Stimulated activated CD8-positive, alpha-beta memory T cell treated with anti-CD3 and anti-CD28 coated beads, Interleukin-7, amount 100 ng/mL, for 48 hours (primary cell): ENCODE measurements at places on chromosomes 6 and 20.

GRCh38 chr6:111686249-111686931 lies 80.7 kb upstream of the TRAF3IP2 start:
- no peak for DNase-seq

DNA sequence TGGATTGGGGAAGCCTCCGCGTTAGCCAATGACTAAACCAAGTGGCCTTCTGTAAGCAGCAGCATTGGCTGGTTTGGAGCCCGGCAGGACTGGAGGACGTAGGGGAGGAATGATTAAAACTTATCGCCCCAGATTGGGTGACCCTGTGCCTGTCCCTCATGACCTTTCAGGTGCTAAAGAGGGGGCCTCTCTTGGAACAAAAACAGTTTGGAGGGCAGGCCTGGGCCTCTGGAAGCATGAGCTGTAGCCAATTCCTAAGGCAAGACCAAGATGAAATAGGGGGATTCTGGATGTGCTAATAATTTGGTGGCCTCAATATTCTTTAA lies 1.4 kb downstream of the GMPR start:
- no peak for DNase-seq

- no peak for DNase-seq
Observed at GRCh38 chr6:11621119-11621518, 83.6 kb downstream of the TMEM170B start.

- no peak for DNase-seq
Observed at GRCh38 chr6:52299653-52300052, 15.1 kb upstream of the MCM3 start.

DNA sequence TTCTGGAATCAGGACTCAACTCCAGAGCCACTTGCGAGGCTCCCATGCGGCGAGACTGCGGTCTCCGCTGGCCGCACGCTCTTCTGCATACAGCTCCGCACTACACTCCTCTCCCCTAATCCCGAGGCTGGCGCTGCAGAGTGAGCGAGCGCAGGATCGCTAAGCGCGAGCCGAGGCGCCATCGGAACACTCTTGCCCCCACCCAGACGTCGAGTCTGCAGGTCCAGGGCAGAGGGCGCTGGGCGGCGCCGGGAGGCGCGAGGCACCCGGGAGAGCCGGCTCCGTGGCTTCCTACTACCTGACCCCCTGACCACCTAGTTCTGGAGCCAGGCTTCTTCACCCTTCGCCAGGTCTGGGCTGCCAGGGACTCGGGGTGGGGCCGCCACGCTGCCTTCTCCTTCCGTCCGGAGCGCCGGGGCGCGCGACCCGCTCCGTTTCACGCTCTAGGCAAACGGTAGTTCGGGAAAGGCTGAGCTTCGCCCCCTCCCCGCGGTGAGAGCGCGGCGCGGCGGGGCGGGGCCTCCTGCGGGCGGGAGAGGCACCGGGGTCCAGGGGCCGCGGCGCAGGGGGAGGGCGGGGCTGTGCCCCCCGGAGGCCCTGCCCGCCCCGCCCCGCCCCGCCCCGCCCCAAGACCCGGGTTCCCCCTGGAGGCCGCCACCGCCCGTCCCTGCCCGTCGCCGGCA lies 5.4 kb upstream of the TUBB2A start:
- DNase-seq, result no peak

DNA sequence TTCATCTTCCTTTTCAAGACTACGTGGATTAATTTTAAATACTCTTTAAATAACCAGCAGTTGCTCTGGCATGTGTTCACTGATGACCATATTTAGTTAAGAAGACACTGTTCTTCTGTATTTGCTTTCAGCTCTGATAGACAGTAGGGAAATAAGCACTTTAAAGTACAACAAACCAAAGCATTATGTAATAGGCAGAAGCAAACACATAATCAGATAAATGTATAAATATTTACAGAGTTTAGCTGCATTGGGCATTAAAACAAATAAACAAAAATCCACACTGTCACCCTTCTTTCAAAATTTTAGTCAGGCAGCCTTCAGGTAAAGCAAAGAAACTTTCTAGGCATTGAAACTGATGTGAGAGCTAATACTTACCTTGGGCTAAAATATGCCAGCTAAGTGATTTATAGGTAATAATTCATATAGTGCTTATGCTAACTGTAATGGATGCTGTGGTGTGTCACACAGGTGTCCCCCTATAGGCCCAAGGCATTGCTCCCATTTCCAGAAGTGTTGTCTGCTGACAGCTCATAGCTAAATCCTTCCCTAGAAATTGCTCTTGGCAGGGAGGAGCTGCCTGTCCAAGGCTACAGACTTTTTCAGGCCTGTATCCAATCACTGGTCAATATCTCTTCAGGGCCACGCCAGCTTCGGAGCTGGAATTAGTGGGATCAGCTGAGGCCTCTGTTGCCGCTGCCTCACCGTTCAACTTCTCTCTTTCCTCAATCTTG lies 111.5 kb upstream of the CITED2 start:
- no peak for DNase-seq

DNA sequence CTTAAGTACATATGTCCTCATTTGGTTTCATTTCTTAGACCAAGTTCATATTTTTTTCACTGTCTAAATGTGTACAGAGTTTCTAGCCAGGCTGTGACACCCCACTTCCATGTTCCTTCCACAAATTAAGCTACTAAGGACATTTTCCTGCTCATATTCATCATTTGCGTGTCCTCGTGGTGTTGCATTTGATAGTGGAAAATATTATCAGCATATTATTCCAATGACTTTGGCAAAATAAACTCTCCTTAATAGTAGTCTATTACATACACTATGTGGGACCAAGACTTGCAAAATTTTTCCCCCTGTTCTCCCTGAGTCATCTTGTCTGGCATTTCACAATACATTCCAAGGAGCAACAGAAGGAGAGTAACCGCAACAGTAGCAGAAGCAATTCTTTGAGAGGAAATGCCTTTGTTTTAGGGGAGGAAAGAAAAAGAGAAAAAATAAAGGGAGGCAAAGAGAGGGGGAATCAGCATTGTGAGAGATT lies 599.2 kb downstream of the COL12A1 start:
- no peak for DNase-seq

- no peak for DNase-seq
Observed at GRCh38 chr6:125099211-125100073, 54.1 kb upstream of the TPD52L1 start.

DNA sequence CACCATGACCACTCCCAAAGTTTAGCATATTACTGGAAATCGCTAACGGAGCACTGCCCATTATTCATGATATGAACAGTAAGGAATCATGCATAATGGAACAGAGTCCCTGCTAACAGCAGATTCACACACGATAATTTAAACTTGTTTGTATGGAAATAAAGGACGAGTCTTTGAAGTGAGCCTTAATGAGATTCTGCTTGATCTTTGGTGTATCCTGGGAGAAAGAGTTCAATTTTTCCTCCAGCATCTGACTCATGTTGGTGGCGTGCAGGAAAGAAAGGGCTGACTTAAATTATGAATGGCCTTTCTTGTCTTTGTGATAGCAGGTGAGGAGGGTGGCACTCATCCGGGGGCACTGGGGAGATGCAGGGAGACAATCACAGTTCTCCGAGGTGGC lies 194.6 kb downstream of the ZNF217 start:
- no peak for DNase-seq

DNA sequence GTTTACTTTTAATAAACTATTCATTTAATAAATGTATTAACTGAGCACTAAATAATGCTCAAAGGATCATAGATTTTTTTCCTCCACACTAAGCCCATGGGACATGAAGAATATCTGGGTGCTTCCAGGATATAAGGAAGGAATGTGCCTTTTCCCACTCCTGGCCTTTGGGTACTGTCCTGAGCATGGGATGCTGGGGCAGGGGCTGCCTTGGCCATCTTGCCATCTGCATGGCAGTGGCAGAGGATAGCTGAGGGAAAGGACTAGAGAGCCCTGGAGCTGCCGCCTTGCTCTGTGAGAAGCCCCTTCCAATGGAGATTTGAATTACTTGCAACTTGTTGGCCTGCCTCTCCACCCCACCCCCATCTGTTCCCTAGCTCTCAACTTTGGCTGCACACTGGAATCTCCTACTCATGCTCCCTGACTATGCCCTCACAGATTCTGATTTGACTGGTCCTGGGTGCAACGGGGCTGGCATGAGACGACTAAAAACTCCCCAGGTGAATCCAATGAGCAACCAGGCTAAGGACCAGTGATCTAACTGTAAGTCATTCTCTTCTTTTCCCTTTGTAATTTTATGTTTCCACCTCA lies 15.6 kb downstream of the DDRGK1 start:
- DNase-seq, result no peak

DNA sequence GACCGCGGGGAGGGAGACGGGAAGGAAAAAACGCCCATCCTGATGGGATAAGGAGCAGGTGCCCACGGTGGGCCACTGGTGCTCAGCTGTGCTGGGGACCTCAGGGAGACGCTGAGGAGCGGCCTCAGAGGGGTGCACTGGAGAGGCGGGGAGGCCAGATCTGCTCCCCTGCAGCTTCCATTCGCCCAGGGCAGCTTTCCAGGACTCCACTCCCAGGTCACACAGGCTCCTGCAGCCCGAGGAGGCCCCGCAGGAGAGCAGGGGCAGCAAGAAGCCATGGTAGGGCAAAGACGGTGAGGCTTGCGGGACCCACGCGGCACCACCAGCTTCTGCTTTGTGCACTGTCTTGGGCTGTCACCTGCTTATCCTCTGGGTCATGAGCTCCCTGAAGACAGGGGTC lies 82.5 kb upstream of the SULF2 start:
- DNase-seq, result no peak

DNA sequence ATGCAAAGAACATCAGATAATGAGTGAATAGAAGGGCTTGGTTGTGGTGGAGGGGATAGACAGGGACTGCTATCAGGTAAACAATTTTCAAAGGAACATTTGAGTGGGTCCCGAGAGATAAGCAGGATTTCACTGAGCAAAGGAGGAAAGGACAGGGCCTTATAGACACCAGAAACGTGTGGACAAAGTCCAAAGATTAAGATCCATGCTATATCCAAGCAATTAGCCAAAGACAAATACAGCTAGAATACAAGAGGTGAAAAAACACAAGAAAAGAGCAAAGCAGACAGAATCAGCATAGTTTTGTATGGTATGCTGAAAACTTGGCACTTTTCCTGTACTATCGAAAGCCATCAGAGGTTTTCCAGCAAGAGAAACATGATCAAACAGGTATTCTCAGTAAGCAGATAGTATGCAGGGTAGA lies 59.8 kb downstream of the CDK19 start:
- no peak for DNase-seq

DNA sequence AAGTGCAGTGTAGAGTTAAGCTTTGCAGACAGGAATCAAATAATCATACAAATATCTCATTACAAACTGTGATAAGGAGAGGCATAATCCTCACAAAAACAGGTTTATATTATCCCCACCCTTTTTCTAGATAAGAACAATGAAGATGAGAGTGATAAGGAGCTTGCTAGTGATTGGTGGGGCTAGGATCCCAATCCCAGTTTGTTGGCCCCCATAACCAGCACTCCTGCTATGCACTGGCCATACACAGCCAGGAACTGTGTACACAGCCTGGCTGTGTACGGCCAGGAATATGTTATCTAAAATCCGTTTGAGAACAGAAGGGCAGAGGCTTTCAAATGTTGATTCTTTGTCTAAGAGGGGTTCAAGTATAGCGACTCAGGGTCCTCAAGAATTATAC lies 180.6 kb downstream of the EYA2 start:
- no peak for DNase-seq

DNA sequence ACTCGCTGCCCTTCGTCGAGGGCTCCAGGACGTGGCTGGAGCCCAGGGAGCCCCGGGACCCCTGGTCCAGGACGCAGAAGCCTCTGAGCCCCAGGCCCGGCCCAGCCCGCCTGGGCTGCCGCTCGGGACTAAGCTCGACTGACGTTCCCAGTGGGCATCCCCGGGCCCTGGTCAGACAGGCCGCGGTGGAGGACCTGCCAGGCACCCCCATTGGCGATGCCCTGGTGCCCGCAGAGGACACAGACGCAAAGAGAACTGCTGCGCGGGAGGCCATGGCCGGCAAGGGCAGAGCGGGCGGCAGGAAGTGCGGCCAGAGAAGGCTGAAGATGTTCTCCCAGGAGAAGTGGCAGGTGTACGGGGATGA lies 28.9 kb downstream of the ZNF831 start:
- DNase-seq, result no peak

- no peak for DNase-seq
Observed at GRCh38 chr6:11231108-11231463, 1.4 kb downstream of the NEDD9 start.

DNA sequence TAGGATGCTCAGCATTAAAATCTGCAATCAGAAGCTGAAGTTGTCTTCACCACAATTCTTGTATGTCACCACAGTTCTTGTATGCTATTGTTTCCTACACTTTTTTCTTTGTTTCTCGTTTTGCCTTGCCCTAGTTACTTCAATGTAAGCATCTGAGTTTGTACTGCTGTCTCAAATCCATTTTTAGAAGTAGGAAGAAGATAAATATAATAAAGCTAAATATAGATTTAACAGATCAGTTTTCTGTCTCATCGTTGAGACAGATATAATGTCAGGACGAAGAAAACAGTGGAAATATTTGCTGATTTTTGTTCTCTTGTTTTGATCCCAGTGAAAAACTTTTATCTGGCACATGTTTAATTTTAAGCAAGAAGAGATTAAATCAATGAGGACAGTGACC lies 318.0 kb downstream of the QKI start:
- no peak for DNase-seq

- DNase-seq, result no peak
Observed at GRCh38 chr6:127869772-127870404, 31.0 kb downstream of the THEMIS start.

- DNase-seq, result no peak
Observed at GRCh38 chr6:11744753-11745152, 33.9 kb downstream of the ADTRP start.

DNA sequence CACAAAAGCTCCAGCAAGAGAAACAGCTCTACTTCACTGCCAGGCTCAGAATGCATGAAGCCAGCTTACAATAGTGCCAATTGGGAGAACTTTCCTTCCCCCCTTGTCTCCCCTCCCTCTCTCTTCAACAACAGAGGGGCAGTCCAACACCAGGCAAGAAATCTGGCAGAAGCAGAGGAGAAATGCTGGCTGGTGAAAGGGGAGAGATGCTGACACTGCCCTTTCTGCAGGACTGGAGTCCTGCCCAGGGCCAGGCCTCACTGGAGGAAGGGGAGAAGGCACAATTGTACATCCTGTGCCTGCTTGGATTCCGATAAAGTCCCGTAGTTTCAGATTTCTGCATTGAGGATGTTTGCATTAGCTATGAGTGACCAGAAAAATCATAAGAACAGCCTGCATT lies 148.6 kb downstream of the LRRC1 start:
- DNase-seq, result no peak

GRCh38 chr6:160930547-160931377 lies 60.8 kb upstream of the MAP3K4 start:
- DNase-seq, result peak; percentile 24

- no peak for DNase-seq
Observed at GRCh38 chr6:89347825-89348224, 4.7 kb downstream of the UBE2J1 start.
